ENCODE measurements at places on chromosomes 11 and 22. TPM values are rescaled to one million over a fixed set of nuclear protein-coding genes. Genes with fewer than 3 reads are reported as not detected.

Gene IGLL5
- polyA plus RNA-seq: 1.9 TPM

Gene NF2
- polyA plus RNA-seq: 15.4 TPM

Gene TRIM49C
- not detected for polyA plus RNA-seq

Gene MED17
- polyA plus RNA-seq: 11.7 TPM

Gene FAM180B
- not detected for polyA plus RNA-seq

Gene CRACR2B
- polyA plus RNA-seq: 16.5 TPM

Gene SCN3B
- 0.43 TPM for polyA plus RNA-seq

Gene TENM4
- 0.34 TPM for polyA plus RNA-seq

Gene CCDC157
- polyA plus RNA-seq: 6.0 TPM

Gene RIMBP3B
- not detected for polyA plus RNA-seq

Gene TMX2
- 133 TPM for polyA plus RNA-seq

Gene MICAL2
- polyA plus RNA-seq: 7.8 TPM

Gene TMEM191C
- polyA plus RNA-seq: 2.1 TPM

Gene LRRC75B
- 23.4 TPM for polyA plus RNA-seq

Gene TMEM151A
- polyA plus RNA-seq: not detected

Gene CARD16
- polyA plus RNA-seq: 24.4 TPM

Gene BTBD18
- not detected for polyA plus RNA-seq

Gene C11orf86
- 0.92 TPM for polyA plus RNA-seq

Gene GDPD4
- not detected for polyA plus RNA-seq

Gene PLXNB2
- 128 TPM for polyA plus RNA-seq

Gene FXYD2
- polyA plus RNA-seq: 9,664 TPM

Gene POU2AF3
- 4.9 TPM for polyA plus RNA-seq
